Upper lobe of right lung (tissue), 1 donor: ENCODE measurements at places on chromosomes 2 and 18. TPM values are rescaled to one million over a fixed set of nuclear protein-coding genes. Genes with fewer than 3 reads are reported as not detected.

DNA sequence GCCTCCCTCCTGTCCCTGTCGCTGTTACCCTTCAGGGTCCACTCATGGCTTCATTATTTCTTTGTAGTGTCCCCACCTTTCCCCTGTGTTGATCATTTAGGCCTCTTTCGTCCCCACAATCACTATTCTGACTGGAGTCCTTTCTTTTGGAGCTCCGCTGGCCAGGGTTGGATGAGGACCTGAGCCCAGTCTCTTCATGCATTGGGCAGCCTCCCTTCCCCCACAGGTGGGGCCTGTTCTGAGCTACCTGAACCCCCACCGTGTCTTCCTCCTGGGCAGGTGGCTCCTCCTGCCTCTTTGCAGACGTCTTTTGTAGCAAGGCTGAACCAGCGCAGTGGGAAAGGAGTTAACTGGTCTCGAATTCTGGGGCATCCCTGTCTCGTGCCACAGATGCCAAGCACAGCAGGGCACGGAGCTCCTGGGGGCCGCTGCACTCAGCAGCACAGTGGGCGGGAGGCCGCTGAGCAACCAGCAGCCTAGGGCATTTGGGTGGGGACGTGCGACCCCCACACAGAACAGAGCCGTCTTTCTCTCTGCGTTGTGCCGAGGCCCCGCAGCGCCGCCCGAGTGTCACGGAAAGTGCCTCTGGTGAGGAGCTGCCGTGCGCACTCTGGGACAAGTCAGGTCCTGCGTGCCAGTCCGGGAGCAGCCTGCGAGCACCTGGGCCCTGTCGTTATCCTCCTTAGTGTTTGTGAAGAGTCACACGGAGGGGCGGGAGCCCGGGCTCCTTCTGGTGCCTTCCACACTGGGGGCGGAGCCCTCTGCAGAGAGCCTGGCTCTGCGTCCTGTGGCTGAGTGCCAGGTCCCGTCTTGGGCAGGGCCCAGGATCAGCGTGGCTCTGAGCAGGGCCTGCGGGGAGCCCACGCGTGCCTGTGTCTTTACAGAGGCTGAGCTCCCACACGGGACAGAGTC, 130.1 kb downstream of the NFATC1 start:
- H3K4me1 ChIP-seq: peaks cover 8% of the 10 kb centered on the region
- DNase-seq: peak; percentile 69
- H3K27me3 ChIP-seq: no peaks in the 10 kb centered on the region
- peak overlapping the region; percentile 39 for H3K27ac ChIP-seq

SEMA4F gene
- 9.0 TPM for total RNA-seq

DNA sequence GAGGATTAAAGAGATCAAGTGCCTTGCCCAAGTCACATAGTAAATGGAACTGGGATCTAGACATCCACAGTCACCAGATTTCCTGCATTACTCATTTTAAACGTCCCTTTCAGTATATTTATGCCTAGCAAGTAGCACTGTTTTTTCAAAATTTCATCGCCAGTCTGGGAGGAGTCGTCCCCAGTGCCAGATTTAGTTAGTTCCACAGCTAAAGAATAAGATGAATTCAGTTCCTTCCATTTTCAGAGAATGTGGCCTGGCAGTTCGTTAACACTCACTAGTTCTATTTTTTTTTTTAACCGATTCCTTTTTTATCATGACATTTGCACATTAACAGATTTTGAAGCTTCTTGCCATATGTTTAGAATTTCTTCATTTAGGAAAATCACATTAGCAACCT, 11.2 kb downstream of the GRP start:
- no peaks in the 10 kb centered on the region for H3K36me3 ChIP-seq
- no peaks in the 10 kb centered on the region for H3K27me3 ChIP-seq
- DNase-seq: no peak
- H3K27ac ChIP-seq: no peak overlapping the region

GRCh38 chr2:171855401-171855800, 38.6 kb downstream of the SLC25A12 start:
- H3K36me3 ChIP-seq: peaks cover 5% of the 10 kb centered on the region
- no peak for DNase-seq
- H3K27me3 ChIP-seq: no peaks in the 10 kb centered on the region
- no peaks in the 10 kb centered on the region for H3K4me1 ChIP-seq
- no peak overlapping the region for H3K4me3 ChIP-seq
- H3K27ac ChIP-seq: no peak overlapping the region

DNA sequence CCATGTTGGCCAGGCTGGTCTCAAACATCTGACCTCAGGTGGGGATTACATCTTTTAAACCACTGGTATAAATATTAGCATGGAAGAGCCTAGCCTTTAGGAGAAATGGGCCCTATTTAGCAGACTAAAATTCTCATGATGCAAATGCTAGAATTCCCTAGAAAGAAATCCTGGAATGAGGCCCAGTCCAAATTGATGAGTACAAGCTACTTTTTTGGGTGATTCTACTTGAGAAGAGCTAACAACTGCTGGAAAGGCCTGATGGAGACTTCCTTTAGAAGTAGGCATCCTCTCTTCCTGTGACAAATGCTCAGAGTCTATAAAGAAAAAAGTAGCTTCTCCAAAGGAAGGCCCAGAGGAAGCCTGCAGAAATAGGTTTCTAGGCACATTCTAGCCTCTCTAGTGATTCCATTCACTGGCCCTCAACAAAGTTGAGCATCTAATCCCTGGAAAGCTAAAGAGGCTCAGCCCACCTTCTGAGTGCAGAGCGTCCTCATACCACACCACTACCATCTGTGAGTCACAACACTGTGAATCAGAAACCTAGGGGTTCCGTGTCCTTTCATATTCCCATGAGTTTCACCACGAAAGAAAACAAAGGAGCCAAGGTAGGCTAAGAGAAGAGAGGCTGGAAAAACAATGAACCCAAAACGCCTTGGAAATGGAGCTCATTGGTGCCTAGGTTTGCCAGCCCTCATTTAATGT, 183.1 kb downstream of the C1D start:
- H3K27me3 ChIP-seq: no peaks in the 10 kb centered on the region
- no peaks in the 10 kb centered on the region for H3K36me3 ChIP-seq
- H3K4me3 ChIP-seq: no peak overlapping the region
- no peak overlapping the region for H3K27ac ChIP-seq
- DNase-seq: no peak

PRSS56 gene
- total RNA-seq: not detected

- no peaks in the 10 kb centered on the region for H3K27me3 ChIP-seq
- no peak overlapping the region for H3K4me3 ChIP-seq
- H3K4me1 ChIP-seq: peaks cover 34% of the 10 kb centered on the region
- H3K36me3 ChIP-seq: peaks cover 22% of the 10 kb centered on the region
Measured at GRCh38 chr2:63853527-63854310, 12.0 kb downstream of the UGP2 start.

- H3K4me3 ChIP-seq: no peak overlapping the region
- no peaks in the 10 kb centered on the region for H3K4me1 ChIP-seq
- H3K36me3 ChIP-seq: peaks cover 36% of the 10 kb centered on the region
- no peaks in the 10 kb centered on the region for H3K27me3 ChIP-seq
- no peak for DNase-seq
- H3K27ac ChIP-seq: no peak overlapping the region
Measured at GRCh38 chr2:239122421-239123110, 274.7 kb downstream of the TWIST2 start.

GRCh38 chr2:107745100-107745499, 81.6 kb upstream of the RGPD4 start:
- H3K36me3 ChIP-seq: no peaks in the 10 kb centered on the region
- no peaks in the 10 kb centered on the region for H3K4me1 ChIP-seq
- H3K4me3 ChIP-seq: no peak overlapping the region
- H3K27ac ChIP-seq: no peak overlapping the region

D2HGDH gene
- 28.8 TPM for total RNA-seq

- H3K36me3 ChIP-seq: peaks cover 14% of the 10 kb centered on the region
- no peaks in the 10 kb centered on the region for H3K27me3 ChIP-seq
- H3K27ac ChIP-seq: peak overlapping the region; percentile 91
- peak overlapping the region; percentile 66 for H3K4me3 ChIP-seq
- no peaks in the 10 kb centered on the region for H3K4me1 ChIP-seq
Measured at GRCh38 chr2:74959106-74959751, 786 bp downstream of the POLE4 start.

- DNase-seq: peak; percentile 42
- H3K4me3 ChIP-seq: no peak overlapping the region
- H3K27me3 ChIP-seq: no peaks in the 10 kb centered on the region
- H3K27ac ChIP-seq: no peak overlapping the region
Measured at GRCh38 chr2:128388499-128388941, 69.9 kb upstream of the HS6ST1 start.

GRCh38 chr2:230957756-230958391, 32.8 kb upstream of the GPR55 start:
- H3K36me3 ChIP-seq: no peaks in the 10 kb centered on the region
- peaks cover 22% of the 10 kb centered on the region for H3K27me3 ChIP-seq
- no peak overlapping the region for H3K27ac ChIP-seq
- peak overlapping the region; percentile 39 for H3K4me3 ChIP-seq
- H3K4me1 ChIP-seq: no peaks in the 10 kb centered on the region

- no peak for DNase-seq
- H3K27me3 ChIP-seq: no peaks in the 10 kb centered on the region
- peak overlapping the region; percentile 92 for H3K4me3 ChIP-seq
Measured at GRCh38 chr2:60880643-60881046, 729 bp upstream of the REL start.

DNA sequence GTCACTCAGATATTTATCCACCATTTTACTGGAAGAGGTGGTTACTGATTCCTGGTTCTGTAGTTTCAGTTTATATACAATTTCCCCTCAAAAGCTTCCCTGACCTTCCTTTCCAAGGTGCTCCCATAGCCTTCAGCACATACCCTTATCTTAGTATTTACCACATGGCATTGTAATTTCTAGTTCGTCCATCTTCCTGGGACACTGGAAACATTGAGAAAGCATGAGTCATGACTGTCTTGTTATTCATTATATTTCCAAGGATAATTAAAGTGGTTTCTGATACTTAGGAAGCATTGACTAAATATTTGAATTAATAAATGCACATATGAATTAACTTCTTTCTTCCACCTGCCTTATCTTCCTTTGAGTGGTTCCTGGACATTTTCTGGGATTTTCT, 203.8 kb downstream of the ETAA1 start:
- H3K4me3 ChIP-seq: no peak overlapping the region
- H3K27me3 ChIP-seq: no peaks in the 10 kb centered on the region
- H3K4me1 ChIP-seq: no peaks in the 10 kb centered on the region
- DNase-seq: no peak
- H3K27ac ChIP-seq: no peak overlapping the region
- no peaks in the 10 kb centered on the region for H3K36me3 ChIP-seq

DNA sequence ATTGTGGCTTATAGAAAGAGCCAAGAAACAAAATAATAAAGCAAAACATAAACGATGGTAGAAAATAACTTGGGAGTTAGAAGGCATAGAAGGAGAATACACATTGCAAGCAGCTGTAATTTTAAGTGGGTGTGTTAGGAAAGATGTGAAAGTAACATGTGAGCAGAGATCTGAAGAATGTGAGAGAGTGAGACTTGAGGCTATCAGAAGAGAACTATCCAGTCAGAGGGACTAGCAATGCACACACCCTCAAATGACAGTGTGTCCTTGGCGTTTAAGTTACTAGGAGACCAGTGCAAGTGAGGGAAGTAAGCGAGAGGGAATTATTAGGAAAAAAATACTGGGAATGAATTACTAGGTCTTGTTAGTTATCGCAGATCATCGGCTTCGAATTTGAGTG, 304.9 kb downstream of the DSEL start:
- no peaks in the 10 kb centered on the region for H3K4me1 ChIP-seq
- H3K4me3 ChIP-seq: no peak overlapping the region
- DNase-seq: no peak
- H3K27me3 ChIP-seq: no peaks in the 10 kb centered on the region
- no peak overlapping the region for H3K27ac ChIP-seq
- no peaks in the 10 kb centered on the region for H3K36me3 ChIP-seq

DNA sequence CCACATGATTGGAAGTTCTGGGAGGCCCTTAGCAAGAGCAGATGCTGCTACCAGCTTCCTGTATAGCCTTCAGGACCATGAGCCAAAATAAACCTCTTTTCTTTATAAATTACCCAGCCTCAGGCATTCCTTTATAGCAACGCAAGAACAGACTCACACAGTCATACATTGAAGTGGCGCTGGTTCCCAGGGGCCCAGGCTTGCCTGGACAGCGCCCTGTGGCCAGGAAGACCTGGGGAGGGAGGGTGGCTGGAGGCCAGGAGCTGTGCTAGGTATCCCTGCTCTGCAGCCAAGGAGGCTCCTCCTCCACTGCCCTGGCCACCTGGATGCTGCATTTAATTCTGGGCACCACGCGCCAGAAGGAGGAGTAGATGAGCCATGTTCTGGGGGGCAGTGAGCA, 98.1 kb downstream of the AGAP1 start:
- H3K4me1 ChIP-seq: peaks cover 4% of the 10 kb centered on the region
- no peaks in the 10 kb centered on the region for H3K36me3 ChIP-seq
- no peak overlapping the region for H3K4me3 ChIP-seq
- no peak for DNase-seq

DNA sequence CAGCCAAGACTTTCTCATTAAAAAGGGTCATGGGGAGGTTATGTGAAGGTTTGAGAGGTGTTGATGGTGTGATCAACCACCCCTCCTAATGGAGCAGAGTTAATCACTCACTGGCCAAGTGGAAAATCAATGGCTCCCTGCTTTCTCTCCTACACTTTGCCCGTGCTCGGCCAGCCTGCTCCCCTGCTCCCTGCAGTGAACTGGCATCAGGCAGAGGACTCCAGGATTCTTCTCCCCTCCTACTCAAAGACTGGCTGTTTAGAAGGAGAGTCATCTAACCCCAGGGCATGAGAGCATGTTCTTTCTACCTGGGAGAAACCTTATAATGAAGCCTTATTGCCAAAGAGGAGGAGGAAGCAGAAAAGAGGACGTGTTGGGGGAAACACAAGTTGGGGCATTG, 74.9 kb downstream of the SGPP2 start:
- no peak overlapping the region for H3K4me3 ChIP-seq
- no peaks in the 10 kb centered on the region for H3K27me3 ChIP-seq
- no peak overlapping the region for H3K27ac ChIP-seq
- DNase-seq: no peak
- no peaks in the 10 kb centered on the region for H3K4me1 ChIP-seq
